ENCODE measurements at places on chromosomes 11 and 22.
A peak's percentile ranks its signal among the peaks of the same experiment; 100 is the strongest.

DNA sequence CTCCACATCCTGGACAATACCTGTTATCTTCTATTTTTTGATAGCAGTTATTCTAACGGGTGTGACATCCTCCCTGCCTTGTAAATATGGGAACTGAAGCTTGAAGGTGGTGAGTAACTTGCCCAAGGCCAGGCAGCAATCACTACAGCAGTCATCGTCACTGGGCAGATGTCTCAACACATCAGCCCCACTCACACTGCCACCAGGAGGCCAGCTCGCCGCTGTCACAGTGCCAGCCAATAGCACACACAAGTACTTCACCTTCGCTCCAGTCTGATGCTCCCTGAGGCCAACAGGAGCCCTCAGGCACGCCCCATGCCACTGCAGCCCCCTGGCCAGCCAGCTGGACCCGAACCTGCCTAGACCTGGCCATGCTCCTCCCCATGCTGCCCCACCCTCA lies 4.9 kb upstream of the TTLL1 start:
- peak; percentile 12 for DNase-seq

GRCh38 chr11:94219771-94220170 lies 84.6 kb upstream of the IZUMO1R start:
- DNase-seq, result no peak

- no peak for DNase-seq
Observed at GRCh38 chr11:82944198-82944597, 42.7 kb downstream of the DDIAS start.

- DNase-seq, result no peak
Observed at GRCh38 chr11:130441719-130442118, 6.7 kb upstream of the ADAMTS15 start.

DNA sequence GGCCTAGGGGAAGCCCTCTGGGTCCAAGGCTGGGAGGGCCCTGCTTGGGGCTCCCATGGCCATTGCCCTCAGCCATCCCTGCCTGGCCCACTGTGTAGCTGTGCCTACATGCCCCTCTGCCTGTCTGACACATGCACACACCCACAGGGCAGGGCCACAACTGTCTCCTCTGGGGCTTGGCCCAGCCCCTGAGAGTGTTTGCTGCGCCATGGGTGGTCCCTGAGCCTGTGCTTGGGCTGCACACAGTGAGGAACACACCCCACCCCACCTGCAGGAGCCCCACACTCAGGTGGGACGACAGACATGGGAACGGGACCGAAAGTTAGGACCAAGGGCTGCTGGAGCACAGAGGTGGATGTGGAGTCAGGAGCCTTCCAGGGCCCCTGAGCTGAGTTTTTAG lies 489.5 kb downstream of the TBC1D22A start:
- no peak for DNase-seq

- peak; percentile 68 for DNase-seq
Observed at GRCh38 chr22:50271519-50271970, 1.4 kb upstream of the MAPK11 start.

DNA sequence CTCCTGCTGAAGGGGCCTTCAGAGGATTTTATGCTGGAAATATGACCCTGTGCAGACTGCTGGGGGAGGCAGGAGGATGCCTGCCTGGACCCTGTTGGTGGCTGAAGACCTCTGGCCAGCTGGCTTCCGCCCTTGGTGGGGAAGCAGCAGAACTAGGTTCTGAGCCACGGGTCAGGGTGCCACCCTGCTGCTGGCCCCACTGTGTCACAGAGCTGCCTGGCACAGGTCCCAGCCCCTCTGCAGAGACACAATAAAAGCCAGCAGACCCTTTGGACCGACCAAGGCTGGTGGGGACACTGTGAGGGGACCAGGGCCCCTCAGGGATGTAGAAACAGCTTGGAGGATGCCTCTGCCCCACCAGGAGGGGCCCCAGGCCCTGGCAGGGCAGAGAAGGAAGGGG lies 6.9 kb upstream of the SREBF2 start:
- no peak for DNase-seq

DNA sequence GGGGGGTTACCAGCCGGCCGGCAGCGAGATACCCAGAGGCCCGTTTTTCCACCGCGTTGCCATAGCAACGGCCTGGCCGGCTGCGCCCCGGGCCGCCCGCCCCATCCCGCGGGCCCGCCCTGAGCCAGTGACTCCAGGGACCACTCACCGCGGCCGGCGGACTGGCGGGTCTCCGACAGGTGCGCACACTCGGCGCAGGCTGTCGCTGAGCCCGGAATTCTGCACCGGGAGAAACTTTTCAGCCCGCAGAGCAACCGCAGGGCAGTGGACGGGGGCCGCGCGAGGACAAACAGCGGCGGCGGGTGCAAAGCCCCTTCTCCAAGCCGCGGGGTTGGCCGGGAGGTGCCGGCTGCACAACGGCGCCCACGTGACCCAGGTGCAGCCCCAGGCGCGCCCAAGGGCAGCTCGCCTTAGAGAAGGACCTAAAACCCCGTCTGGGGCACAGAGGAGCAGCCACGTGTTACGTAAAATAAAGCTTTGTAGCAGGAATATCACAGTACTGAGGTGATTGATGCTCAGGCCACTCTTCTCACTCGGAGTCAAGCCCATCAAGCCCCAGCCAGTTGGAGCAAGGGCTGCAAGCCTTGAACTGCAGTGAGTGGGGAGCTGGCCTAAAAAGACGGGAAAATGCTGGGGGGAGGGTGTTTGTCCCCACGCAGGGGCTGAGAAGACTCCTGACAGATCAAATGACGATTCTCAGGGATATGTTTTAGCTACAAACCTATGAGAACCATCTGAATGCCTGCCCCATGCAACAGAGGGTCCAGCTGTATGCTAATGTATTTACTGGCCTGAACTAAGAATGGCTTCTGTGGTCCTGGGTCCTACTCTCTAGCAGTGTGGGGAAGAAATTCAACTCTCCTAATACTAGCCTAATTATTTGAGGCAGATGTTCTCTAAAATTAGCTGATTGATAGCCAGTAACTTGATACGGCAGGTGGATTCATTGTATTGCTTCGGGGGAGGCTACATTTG lies at the start of gene STK33:
STK33 (minus strand) TSS at position 294 of the 975 bp plus-strand sequence. CDS start 119,323 bp downstream, outside the sequence.
- DNase-seq, result peak; percentile 21

- no peak for DNase-seq
Observed at GRCh38 chr11:66061268-66061667, 8.8 kb upstream of the PACS1 start.

DNA sequence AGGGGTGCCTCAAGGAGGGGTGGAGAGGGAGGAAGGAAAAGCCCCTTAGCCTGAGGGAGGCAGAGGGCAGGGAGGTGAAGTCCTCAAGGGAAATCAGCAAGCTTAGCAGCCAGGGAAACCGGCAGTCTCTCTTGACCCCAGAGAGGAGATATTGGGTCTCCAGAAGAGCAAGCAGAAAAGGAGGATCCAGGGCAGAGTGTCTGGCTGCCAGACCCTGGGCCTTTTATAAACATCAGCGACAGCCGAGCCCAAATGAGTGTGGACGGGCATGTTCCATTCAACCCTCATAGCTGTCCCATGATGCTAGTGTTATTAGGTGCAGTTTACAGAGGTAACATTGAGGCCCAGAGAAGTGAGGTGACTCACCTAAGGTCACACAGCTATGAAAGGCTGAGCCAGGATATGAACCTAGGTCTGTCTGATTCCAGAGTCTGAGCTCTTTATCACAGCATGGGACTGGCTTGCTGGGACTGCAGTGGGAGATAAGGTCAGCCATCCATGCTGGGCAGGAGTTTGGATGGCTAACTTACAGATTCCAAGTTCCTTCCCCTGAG lies 9.3 kb downstream of the PRDM11 start:
- DNase-seq, result peak; percentile 53
